ENCODE measurements at places on chromosomes 3 and 15.

- DNase-seq: no peak
Measured at GRCh38 chr15:51163843-51164242, 69.1 kb upstream of the TNFAIP8L3 start.

- DNase-seq: no peak
Measured at GRCh38 chr3:122251428-122251827, 68.0 kb downstream of the CASR start.

- DNase-seq: no peak
Measured at GRCh38 chr3:167662919-167663400, 9.2 kb upstream of the WDR49 start.

- DNase-seq: no peak
Measured at GRCh38 chr15:96359616-96360521, 29.4 kb downstream of the NR2F2 start.

GRCh38 chr15:73583544-73583943 is 49.6 kb downstream of the NPTN start:
- DNase-seq: no peak

- no peak for DNase-seq
Measured at GRCh38 chr3:112894258-112894657, 47.6 kb upstream of the CD200R1L start.

- no peak for DNase-seq
Measured at GRCh38 chr3:100105501-100105900, 8.8 kb downstream of the FILIP1L start.

DNA sequence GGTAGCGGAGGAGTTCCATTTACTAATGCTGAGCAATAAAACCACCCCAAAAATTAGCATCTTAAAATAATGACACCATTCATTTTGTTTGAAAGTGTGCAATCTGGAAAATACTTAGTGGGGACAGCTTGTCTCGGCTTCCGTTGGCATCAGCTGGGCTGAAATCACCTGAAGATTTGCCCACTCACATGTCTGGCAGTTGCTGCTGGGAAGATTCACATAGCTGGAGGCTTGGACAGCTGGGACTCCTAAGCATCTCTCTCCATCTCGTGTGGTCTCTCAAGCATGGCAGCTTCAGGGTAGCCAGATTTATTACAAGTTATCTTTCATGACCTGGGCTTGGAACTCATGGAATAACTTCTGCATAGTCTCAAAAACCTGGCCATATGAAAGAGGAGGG is 38.4 kb upstream of the BFSP2 start:
- no peak for DNase-seq

DNA sequence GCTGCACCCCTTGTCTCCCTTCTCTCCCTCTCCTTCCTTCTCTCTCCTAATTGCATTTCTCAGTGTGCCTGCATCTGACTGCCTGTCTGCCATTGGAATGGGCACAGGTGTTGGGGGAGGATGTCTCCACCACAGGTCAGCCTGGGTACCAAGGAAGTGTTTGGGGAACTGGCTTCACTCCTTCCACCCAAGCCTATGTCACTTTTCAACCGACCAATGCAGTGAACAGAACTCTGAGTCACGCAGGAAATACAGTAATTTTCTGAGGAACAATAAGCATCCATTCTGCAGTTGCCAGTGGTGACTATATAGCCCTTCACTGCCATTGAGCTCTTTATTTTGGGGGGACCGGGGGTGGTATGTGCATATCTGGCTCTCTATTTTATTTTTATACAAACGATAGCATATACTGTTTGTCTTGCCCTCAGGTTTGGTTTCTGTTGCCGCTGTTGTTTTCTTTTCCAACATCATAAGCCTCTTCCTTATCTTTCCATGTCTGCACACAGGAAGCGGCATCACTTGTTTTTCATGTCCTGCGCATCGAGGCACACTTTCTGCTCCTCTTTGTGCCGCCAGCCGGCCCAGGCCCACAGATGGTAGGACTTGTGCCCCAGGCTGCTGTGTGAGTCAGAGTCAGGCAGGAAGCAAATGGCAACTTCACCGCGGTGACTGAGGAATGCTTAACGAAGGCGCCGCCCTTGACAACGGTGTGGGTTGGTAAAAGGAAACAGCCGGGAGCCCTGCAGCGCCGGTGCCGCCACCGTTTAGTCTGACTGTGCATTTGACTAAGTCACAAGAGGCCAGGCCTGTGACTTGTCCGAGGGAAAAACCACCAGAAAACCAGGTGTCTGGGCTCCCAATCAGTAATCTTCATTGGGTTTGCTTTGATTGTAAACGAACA is 21.1 kb upstream of the CDCP1 start:
- DNase-seq: peak; percentile 74

DNA sequence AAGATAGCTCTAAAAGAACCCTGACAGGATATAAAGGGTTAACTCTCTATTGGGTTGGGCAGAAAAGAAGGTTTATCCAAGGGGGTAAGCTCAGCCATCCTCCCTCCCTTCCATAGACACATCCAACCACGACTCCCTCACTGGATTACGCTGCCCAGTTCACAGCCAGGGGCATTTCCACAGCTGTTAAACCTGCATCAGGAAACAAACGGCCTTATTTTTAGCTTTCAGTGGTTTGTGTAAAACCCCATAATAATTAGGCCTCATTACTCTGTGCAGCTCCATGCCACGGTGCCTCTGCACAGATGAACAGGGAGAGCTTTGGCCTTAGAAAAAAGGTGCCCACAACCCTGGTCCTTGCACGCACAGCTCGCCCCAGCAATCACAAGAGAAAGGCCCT is 110.6 kb downstream of the GABRB3 start:
- DNase-seq: no peak

Data from stimulated activated naive CD4-positive, alpha-beta T cell (primary cell).